ENCODE measurements at places on chromosomes 11 and 22.

DNA sequence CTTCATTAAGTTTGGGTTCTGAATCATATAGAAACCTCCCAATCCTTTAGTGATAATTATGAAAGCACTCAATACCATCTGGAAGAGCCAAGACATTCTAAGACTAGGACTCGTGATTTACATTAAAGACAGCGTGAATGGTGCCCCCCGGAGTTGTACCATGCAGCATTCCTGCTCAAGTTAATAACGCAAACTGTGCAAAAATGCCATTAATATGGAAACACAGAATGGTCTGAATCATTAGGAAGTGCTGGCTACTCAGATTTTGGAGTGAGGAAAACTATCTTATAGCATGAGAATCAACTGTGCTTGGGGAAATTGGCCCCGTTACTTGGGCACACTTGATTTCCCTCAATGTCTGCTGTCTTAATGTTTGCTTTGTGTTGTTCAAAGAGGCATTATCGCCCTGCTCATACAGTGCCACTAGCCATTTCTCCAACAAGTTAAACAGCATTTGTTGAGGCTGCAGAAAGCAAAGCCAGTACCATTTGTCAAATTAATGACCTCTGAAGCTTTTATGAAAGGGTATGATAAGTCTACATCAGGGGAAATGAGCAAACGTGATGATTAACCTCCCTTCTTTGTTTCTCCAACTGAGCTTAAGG, 18.5 kb upstream of the TPH1 start:
- DNase-seq, result no peak

DNA sequence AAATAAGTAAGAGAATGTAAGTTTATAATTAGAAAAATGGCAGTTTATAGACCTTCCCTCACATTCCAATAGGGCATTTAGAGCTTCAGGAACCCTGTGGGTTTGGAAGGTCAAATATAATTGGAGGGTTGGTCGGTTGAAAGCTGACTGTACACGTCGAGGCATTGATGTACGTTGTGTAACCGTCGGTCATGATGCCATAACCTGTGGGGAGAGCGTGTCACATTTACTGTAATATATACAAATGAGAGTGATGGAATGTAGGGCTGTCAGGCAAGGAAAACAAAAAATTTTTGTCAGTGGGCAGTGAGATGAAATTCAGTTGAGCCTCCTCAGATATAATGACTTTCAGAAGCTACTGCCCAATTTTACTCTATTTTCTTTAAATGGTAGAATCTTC, 88.5 kb downstream of the ARL14EP start:
- no peak for DNase-seq

DNA sequence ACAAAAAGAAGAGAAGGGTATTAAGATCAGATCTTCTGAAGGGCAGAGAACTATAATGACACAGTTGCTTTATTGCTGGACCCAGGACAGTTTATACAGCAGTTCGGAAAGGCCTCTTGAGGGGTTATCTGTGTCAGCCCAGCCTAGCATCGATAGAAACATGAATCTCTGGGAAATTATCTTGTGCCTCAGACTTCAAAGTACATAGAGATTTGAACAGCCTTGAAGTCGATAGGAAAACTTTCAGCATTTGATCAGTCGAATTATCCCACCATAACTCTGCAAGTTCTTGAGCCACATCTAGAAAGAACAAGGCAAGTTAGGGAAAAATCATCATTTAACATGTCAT, 2.5 kb upstream of the LMO2 start:
- no peak for DNase-seq

- no peak for DNase-seq
Observed at GRCh38 chr22:43564859-43565258, 153.0 kb downstream of the MPPED1 start.

- no peak for DNase-seq
Observed at GRCh38 chr11:112617977-112618826, 343.0 kb upstream of the NCAM1 start.

DNA sequence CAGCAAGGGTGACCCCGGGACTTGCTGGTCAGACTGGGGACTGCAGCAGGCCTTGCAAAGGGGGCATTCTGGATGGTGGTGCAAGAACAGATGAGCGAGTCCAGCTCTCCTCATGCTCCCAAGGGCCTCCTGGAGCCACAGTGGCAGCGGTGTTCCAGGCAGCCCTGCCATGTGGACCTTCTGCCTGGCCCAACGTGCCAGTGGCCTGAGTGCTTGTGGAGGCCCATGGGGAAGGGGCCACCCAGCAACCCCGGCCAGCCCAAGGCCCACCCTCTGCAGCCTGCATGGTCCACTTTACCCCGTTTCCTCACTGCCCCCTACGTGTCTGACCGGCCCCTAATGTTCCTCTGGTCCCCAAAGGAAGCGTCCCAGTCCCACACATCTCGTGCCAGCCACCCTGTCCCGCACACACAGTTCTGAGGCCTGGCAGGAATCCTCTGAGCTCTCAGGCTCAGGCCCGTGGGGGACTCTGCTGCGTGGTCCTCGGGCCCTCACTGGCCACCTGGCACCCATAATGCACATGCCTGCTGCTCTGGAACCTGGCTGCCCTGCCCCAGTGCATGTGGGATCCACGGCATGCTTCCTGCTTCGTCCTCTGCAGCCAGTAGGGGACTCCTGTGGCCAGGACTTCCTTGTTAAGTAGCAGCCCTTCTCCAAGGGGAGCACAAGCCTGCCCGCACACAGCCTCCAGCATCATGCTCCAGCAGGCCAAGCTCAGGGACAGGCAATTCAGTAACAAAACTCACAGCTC, 85.5 kb downstream of the DGCR2 start:
- no peak for DNase-seq

GRCh38 chr22:19597399-19597735, 73.2 kb upstream of the CLDN5 start:
- no peak for DNase-seq

GRCh38 chr22:35394011-35394312, 6.0 kb upstream of the MCM5 start:
- DNase-seq, result no peak

GRCh38 chr11:110121204-110121603, 28.0 kb downstream of the ZC3H12C start:
- DNase-seq, result no peak

DNA sequence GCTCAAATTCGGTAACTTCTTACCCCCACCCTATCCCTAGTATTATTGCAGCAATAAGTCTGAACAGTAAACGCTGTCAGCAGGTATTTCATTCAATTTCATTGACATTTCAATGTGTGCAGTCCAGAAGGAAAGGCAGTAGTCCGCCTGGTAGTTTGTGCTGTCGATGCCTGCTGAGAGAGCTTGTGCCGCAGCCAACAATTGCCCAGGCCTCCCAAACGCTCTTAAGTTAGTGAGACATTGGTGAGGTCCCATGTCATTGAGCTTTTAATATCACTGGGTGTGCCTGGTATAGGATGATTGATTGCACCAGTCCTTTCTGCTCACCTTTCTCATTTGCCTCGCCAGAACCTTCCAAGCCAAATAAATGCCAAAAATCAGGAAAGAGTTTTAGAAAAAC, 28.1 kb downstream of the ALKBH3 start:
- DNase-seq, result no peak

GRCh38 chr11:11036848-11037732, 179.2 kb upstream of the ZBED5 start:
- no peak for DNase-seq

GRCh38 chr11:65871811-65872548, 620 bp downstream of the EFEMP2 start:
- DNase-seq, result no peak

Data from activated naive CD8-positive, alpha-beta T cell treated with anti-CD3 and anti-CD28 coated beads, Interleukin-2, amount 50 U/mL, for 16 hours (primary cell).